Suppressor macrophage treated with lipopolysaccharide for 1 hour (primary cell): ENCODE measurements at places on chromosomes 11 and 22.

DNA sequence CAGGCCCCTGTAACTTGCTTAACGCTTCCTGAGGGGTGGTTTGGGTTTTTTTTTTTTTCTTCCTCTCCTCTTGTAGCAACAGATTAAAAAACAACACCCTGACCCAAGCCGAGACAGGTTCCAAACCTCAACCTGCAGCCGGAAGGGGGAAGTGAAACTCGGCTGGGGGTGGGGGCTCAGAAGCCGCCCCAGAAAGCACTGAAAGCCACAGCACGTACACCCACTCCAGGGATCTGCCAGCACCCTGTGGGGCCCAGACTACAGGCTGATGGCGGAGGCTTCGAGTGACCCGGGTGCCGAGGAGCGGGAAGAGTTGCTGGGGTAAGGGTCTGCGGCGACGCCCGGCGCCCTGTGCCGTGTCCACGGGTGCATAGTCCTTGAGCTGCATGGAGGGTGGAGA, at the start of gene LSP1:
TSS of gene LSP1 (plus strand) at position 208 of the 400 bp plus-strand sequence. CDS start at position 269, 61 bp downstream.
- DNase-seq, result peak; percentile 67

- peak; percentile 93 for DNase-seq
Measured at GRCh38 chr11:46361283-46362155, 14.3 kb downstream of the DGKZ start.

DNA sequence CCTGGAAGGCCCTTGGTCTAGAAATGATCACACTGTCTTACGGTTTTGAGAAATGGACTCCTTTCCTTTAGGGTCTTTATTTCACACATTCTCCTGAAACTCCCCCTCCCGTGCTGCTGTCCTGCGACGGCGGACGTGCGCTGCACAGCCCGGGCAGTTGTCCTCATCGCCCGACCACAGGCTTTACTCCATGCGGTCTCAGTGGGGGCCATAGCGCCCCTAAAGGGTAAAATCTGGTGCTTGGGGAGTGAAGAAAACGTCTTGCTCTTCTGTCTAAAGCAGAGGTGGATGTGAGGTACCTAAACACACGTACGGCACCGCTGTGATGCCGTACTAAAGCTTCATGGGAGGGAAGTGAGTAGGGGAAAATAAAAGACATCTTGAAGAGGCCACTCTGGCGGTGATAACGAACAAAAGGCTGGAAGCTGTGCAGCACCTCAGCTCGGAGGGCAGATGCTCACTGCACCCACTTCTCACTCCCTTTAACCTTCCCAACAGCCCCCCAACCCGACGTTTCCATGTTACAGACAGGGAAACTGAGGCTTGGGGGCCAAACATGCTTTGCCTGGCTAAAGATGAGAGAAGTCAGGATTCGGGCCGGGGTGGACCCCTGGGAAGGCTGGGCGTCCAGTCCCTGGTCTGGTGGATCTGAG, 22.6 kb downstream of the MPPED1 start:
- DNase-seq, result no peak

DNA sequence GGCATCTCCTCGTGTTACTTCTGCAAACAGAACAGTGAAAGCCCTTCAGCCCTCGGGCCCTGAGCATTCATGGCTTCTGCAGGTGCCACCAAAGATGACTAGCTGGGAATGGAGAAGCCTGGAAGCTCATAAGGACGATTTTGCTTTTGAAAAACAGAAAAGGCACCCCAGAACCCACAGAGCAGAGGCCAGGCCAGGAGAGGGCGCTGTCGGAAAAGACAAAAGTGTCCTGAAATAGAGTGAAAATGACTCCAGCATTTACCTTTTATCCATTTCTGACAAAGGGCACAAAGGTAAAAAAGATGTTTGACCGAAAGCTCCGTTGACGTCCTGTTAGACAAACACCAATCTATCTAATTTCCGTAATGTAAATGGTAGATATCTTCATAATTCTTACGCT, 37.6 kb downstream of the ZNF195 start:
- DNase-seq, result peak; percentile 61

GRCh38 chr22:49820984-49821383, 6.7 kb downstream of the BRD1 start:
- no peak for DNase-seq

DNA sequence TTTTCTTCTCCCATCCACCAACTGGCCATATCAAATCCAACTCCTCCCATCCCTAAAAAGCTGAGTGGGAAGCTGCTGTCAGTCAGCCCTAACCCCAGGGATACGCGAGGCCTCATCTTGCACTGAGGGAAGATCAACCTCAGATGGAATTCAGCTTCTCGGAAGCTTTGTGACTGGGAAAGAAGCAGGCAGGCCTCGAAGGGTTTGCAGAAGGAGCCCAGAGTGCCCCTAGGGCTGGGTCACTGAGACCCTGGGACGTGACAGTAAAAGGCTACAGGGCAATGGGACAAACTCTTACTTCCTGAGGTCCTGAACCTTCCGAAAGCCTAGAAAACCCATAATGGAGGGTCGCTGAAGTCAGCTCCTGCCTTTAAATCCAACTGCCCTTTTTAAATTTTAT, 34.4 kb upstream of the NNMT start:
- no peak for DNase-seq

DNA sequence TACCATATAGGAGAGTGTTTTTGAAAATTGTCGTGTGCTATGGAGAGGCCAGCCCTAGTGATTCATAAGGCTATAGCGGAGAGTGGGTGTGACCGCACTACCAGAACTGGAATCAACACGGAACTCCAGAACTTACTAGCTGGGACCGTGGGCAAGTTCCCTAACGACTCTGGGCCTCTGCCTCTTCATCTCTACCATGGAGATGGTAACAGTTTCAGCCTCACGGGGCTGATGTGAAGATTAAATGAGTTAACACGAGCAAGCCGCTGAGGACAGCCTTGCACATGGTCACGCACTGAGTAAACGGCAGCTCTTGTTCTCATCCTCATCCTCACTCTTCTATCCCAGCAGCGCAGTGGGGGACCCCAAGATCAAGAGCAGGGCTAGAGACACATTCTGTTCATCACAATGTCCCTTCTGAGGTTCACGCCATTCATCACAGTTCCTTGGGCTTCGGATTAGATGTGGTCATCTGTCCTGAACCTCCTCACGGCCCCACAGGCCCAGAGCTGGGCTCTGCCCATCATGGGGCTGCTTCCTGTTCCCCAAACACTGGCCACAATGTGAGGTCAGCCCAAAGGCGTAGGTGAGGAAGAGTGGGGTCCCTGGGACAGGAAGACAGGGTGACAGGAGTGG, 47.2 kb upstream of the CD5 start:
- DNase-seq, result peak; percentile 52

DNA sequence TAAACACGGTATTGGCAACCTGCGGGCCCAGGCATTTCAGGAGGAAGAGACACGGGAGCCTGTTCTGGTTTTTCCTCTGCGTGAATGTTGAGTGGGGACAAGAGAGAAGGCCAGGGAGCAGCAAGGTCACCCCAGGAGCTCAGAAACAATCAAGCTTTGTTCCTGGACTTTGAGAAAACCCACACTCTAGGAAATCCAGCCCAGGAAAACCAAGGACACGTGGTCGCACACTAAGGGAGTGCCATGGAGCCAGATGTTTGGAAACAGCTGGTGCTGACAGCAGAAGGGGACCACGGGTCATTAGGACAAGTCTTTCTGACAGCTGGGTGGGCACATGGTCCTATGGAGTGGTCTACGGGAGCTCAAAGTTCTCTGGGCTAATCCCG, 44.1 kb downstream of the MYH9 start:
- no peak for DNase-seq

DNA sequence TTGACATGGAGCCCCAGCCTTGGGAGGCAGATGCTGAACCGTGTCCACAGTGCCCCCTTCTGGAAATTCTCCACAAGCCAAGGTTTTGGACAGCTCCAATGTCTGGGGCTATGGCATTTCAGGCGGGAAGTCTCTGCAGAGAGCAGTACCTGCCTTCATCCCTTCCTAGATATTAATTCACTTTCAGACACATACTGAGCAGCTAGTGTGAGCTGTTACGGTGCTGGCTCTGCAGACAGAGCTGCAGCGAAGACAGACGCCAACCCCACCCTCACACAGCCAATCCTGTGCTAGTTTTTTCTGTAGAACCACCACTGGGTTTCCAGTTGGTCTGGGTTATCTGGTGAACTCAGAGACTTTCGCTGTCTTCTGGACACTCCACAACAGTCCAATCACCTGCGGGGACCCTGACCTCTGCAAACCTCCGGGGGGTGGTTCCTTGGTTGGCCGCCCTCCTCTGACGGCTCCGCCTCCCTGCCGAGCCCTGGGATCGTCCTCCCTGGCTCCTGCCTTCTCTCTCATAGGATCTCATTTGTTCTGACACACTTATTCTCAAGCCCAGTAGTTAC, 9.1 kb downstream of the LMF2 start:
- DNase-seq, result peak; percentile 77

GRCh38 chr11:8097926-8098325, 16.9 kb downstream of the TUB start:
- no peak for DNase-seq

- DNase-seq, result peak; percentile 74
Measured at GRCh38 chr11:3642071-3642951, 519 bp upstream of the ART5 start.

- no peak for DNase-seq
Measured at GRCh38 chr11:94603587-94603986, 36.4 kb downstream of the PIWIL4 start.

GRCh38 chr11:47143322-47143721, 33.4 kb downstream of the ARFGAP2 start:
- DNase-seq, result no peak

- DNase-seq, result peak; percentile 4
Measured at GRCh38 chr11:85827748-85828639, 17.1 kb upstream of the SYTL2 start.

GRCh38 chr11:23604966-23605365, 744.7 kb upstream of the CCDC179 start:
- DNase-seq, result no peak

DNA sequence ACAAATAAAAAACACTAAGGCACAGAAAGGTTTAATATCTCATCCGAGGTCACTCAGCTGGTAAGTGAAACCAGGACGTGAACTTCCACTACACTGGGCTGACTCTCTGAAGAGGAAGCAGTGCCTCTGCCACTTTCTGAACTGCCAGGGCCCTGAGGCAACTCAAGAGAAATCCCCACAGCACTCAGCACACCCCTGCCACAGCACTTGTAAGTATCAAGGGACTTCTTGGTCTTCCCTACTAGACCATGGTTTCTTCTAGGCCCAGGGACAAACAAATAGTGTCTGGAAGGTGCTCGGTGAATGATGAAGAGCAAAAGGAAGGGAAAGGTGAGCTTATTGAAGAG, 49.7 kb downstream of the RPL27A start:
- peak; percentile 72 for DNase-seq

DNA sequence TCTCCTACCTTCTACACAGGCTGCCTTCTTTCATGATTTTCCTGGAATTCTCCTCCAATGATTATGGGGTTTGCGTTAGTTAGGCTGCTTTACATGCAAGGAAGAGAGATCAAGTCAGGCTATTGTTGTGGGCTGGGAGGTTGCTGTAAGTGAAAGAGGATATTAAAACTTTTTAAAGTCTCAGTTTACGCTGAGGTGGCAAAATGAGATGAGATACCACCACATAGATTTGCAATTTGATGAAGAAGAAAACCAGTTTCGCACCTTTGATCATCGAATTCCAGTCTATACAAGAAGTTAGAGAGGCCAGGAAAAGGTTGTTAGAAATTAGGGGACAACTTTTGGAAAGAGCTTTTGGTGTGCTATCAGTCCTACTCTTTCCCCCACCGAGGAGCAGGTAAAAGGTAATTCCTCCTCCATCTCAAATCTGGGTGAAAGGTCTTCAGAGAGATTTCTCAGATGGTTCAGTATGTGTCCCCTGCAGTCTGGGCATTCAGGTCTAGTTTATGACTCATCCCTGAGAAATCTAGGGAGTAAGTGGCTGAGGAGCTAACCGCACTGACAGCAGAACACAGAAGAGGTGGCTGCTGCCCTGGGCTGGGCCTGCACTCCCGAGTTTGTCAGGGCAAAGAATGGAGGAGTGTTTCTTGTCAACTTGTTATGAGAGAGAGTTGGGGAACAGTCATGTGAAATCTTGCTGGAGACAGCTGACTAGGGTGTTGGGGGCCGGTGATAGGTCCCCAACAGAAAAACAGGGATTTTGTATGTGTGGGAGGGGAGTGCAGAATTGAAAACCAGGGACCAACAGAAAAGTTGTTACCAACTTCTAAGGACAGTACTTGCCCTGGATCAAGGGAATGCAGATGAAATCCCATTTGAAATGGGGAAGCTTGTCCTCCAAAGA, 34.7 kb downstream of the CCDC83 start:
- no peak for DNase-seq

DNA sequence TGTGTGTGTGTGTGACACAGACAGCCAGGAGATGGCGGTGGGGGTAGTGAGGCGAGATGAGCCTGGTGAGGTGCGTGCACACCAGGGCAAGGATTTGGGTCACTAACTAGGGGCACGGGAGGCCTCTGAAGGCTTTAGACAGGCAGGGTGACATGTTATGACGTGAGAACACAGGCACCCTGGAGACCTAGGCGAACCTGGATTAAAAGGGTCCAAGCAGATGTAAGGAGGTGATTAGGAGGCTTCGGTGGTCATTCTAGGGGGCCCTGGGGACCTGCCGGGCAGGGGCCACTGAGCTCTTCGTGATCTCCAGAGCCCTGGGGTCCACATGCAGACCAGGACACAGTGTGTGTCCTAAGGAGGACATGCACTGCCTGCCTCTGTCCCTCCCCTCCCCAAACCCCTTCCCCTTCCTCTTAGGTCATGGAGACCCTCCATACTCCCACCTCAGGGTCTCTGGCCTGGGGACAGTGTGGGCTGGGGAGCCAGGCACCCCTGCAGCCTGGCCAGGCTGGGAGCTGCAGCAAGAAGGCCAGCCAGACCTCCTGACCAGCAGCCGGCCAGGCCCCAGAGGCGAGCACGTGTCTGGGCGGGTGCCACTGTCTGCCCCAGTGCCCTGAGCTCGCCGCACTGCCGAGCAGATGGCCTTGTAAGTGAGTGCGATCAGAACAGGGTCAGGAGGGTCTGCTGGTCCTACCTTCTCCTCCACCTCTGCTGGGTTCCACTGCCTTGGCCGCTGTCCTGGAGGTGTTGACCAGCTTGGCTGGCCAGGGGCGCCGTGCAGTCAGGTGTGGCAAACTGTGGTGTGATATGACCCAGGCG, 32.1 kb downstream of the IFT27 start:
- peak; percentile 9 for DNase-seq

- DNase-seq, result no peak
Measured at GRCh38 chr11:86589856-86590589, 82.4 kb downstream of the ME3 start.

DNA sequence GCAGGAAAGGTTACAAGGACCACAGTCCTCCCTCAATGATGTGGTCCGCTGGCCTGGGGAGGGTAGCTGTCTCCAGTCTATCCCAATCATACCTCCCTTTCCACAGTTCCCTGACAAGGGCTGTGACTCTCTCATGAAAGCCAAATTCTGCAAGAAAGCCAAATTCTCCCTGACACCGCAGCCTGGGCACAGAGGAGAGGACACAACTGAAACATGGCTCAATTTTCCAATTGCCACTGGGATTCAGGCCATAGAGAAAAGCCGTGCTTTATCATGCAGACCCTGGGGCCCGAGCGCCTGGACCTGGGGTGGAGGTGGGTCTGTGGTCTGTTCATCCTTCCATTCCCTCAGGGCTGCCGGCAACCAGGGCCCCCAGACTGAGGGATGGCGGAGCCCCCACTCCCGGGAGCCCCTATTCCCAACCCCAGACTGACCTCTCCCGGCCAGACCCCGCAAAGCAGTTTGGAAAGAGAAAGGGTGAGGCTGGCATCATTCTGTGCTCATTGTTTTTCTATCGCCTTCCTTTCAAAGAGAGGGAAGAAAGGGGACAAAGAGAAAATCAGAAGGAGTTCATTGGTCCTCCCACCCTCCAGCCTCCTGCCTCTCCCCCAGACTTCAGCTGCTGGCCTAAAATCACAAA, 239.5 kb downstream of the BUD13 start:
- DNase-seq, result no peak

- peak; percentile 58 for DNase-seq
Measured at GRCh38 chr11:3808861-3809623, 682 bp downstream of the PGAP2 start.

GRCh38 chr11:64246871-64247728, at the start of gene PPP1R14B:
Gene PPP1R14B (minus strand): TSS chr11:64246943. CDS start chr11:64246673, 270 bp downstream.
- DNase-seq, result peak; percentile 82
